Endothelial cell (in vitro differentiated cells): ENCODE measurements at places on chromosomes 16 and 17.

DNA sequence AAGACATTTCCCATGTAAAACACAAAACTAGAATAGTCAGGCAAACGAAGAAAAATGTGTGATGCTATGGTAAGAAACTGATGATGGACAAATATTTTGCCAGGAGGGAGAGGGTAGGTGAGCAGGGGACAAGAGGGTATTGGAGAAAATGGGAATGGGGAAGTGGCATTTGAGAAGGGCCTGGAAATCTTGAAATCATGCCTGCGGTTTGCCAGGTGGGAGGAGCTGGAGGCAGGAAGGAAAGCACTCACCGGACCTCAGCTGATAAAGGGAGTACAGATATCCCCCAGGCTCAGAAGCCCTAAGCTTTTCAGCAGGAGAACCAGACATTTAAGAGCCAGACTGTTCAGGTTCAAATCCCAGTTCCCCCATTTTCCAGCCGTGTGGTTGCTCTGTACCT, 103.6 kb downstream of the GSG1L start:
- DNase-seq = no peak

DNA sequence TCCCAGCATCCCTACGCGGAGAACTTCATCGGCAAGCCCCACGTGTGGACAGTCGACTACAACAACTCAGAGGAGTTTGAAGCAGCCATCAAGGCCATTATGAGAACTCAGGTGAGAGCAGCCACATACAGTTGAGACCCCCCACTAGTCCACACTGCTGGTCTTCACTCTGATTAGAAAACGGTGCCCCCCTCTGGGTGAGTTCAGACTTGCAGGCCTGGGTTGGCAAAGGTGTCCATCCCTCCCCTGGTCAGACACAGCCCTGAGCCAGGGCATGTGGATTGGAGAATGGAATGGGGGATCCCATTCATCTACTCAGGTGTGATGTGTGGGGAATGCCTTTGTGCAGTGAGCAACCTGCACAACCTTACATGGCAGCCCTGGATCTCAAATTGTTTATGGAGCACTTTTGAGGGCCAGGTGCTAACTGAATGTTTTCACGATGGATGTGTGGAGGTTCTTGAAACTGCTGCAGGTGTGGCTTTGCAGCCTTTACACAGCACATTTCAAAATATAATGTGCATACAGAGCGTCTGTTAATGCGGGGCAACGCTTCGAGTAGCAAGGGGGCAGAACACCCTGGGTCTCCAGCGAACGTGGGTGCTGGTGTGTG, 72.6 kb downstream of the MGAT5B start:
- peak; percentile 56 for DNase-seq

DNA sequence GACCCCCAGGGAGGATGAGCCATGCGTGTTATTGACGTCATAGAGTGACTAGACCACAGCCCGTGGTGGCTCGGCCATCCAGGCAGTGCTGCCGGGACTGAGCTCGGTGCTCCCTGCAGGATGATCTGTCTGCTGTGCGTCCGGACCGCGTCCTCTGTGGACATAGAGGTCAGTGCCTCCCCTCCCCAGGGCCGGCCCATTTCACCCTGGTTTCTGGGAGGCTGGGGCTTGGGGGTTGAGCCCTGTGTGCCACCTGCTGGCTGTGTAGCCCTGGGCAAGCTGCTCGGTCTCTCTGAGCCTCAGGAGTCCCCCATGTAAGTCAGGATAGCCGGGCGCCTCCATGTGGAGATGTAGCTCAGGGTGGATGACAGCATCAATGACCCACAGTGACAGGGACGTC, 8.3 kb downstream of the TSC2 start:
- DNase-seq = no peak

- no peak for DNase-seq
Measured at GRCh38 chr16:82761858-82762257, 135.1 kb downstream of the CDH13 start.

- no peak for DNase-seq
Measured at GRCh38 chr17:31522987-31523495, 131.6 kb downstream of the RAB11FIP4 start.

DNA sequence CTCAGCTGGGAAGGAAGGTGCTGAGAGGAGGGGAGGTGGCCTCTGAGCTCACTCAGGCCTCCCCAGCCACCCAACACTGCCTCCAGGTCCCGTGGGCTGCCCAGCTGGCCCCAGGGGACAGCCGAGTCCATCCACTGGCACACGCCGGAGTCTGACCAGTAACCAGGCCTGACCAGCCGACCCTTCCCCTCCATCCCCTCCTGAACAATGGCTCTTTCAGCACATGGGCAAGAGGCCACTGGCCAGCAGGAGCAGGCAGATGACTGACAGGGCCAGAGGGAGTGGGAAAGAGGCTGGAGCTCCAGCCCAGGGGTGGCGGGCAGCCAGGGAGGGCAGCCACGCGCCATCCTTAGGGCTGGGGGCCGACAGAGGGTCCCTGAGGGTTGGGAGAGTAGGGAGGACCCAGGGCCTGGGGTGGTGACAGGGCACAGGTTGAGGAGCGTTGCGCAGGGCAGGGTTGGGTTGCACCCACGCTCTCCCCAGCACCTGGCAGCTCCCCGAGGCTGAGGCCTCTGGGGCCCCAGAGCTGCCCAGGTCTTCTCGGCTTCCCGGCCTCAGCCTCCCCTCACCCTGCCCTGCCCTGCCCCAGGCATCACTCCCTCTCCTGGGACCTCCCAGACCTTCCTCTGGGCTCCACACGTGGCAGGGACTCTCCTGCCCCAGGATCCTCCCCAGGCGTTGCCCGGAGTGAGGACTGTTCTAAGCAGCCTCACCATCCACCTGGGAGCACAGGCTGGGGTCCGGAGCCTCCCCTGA, 20.2 kb upstream of the SLC38A10 start:
- no peak for DNase-seq

GRCh38 chr17:77819497-77819896, 139.0 kb upstream of the TNRC6C start:
- no peak for DNase-seq

DNA sequence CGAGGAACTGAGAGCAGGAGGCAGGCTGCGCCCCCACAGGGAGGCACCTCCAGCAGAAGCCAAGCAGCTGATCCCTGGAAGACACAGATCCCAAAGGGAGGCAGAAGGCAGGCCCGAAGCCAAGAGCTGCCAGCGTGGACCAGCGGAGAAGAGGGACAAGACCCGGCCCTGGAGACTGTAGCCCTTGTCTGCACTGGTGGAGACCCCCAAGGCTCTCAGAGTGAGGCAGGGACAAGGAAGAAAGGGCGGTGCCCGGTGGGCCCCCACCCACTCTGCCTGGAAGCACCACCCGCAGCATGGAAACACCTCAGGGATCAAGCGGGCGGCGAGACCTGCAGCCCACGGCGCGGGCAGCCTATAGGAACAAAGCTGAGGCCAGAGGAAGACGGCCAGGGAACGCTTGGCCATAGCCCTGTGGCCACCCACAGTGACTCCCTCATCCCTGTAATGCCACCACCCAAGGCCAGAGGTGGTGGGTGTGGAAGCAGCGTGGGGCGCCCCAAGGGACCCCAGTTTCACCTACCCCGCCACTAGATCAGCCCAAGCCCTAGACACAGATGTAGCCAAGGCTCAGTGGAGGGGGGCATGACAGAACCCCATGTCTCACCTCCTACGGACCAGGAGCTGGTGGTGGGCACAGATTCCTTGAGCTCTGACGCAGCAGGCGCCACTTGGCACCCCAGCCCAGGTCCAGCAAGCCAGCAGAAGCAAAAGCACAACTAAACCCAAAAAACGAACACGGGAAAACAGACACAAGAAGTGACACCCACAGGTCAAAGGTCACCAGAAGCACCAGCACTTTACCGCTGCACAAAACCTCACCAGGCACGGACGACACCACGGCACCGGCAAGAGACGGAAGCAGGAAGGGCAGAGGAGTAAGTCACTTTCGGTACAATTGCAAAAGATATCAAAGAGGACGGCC, 2.9 kb upstream of the SIRT7 start:
- DNase-seq = no peak

DNA sequence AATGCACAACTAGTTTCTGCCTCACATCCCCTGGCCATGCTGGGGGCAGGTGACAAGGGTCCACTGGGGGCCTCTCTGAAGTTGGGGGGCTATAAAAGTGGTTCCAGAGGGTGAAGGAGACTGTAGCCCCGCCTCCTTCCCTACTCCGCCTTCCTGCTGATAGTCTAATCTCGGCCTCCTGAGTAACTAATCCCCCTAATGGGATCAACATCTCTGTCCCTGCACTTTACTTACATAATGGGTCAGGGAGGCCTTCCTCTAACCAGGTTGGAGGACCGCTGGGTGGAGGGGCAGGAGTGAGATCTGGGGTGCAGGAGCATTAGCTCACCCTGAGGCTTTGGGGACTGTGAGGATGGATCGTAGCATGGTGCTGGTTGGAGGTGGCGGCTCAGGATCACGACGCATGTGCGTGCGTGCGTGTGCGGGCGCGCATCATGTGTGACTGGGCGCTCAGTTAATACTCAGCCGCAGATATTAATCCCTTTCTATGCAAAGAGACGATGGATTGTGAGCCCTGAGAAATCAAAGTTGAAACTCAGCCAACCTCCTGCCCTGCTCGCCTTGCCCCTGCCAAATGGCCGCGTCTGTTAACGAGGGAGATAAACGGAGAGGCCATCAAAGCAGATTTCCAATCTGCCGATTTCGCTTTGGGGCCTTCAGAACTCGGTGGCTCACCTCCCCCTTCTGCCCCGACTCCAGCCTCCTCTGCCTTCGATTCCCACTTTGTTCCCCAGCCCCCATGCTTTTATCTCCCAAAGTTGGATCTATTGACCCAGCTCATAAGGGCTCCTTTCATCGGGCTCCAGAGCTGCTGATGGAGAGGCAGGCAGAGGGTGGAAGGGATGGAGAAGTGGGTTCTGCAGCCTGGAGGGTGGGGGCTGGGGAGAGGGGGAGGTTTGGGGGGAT, 107.3 kb downstream of the SDK2 start:
- no peak for DNase-seq

- DNase-seq = no peak
Measured at GRCh38 chr17:44548376-44549230, 8.7 kb upstream of the FZD2 start.

- DNase-seq = no peak
Measured at GRCh38 chr17:64214950-64215349, 48.1 kb downstream of the TEX2 start.

DNA sequence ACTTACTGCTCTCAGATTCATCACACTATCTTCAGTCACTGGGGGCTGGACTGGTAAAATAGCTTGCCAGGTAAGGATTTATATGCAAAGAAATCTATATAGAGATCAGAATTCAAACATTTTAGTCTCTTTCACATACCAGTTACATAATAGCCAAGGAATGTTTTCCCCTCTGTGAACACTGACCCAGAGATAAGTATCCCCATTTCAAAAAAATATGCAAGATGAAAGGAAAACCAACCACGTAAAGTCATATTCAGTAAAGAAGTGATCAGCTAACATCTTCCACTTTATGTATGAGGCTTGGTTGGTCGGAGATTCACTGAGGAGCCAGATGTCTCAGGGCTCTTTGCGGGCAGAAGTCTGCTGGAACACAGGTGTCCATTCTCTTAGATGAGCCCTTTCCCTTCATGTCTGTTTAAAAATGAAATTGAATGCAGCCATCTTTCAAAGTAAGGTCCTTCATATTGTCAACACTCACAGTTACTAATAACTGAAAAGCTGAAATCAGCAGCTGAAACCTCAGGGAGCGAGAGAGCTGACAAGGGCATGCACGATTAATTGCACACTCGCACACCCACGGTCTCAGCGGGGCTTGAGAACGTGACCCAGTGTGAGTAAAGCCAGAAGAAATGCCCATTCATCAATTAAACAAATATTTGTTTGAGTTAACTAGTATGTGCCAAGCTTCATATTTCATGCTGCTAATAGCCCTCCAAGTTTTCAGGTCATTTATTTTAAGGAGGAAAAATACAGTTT, 161.2 kb downstream of the MRTFB start:
- DNase-seq = no peak

GRCh38 chr17:7922269-7922844, 6.3 kb upstream of the RNF227 start:
- DNase-seq = no peak

- DNase-seq = no peak
Measured at GRCh38 chr17:59812139-59812538, 80.6 kb downstream of the TUBD1 start.

DNA sequence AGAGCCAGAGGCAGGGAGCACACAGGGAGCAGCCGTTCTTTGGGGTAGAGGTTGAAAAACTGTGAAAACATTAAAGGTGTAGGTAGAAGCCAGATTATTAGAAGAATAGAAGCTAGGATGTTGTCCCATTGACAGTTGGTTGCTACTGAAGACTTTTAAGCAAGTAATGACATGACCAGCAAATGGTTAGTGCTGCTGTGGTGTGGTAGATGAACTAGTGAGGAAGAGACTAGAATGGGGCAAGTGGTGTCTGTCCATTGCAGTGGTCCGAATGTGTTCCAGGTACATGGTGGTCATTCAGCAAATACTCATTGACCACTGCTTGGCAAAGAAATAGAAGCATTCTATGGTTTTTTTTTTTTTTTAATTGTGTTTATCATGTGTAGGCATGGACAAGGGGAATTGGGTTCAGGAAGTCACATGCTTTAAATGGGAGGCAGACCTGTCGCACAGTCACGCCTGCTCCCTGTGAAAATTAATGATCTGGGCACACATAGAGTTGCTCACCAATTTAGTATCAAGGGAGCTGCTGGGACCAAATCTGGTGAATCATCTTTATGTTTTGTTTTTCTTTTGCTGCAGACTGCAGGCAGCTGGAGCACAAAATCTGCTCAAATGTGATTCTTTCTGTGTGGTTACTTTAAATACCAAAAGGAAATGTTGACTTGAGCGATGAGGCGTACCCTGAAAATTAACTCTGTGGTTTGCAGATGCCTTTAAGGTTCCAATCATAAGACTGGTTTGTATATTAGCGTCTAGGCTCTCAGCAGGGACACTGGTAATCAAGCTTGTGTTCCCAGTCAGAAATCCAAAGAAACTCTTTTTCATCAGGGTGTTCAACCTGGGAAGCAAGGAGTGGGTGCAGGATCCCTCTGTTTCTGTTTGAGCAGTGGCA, 30.7 kb downstream of the YPEL2 start:
- DNase-seq = no peak

- no peak for DNase-seq
Measured at GRCh38 chr17:45301674-45302073, 15.1 kb downstream of the MAP3K14 start.

GRCh38 chr17:80941171-80941570, 50.5 kb upstream of the CHMP6 start:
- DNase-seq = no peak

DNA sequence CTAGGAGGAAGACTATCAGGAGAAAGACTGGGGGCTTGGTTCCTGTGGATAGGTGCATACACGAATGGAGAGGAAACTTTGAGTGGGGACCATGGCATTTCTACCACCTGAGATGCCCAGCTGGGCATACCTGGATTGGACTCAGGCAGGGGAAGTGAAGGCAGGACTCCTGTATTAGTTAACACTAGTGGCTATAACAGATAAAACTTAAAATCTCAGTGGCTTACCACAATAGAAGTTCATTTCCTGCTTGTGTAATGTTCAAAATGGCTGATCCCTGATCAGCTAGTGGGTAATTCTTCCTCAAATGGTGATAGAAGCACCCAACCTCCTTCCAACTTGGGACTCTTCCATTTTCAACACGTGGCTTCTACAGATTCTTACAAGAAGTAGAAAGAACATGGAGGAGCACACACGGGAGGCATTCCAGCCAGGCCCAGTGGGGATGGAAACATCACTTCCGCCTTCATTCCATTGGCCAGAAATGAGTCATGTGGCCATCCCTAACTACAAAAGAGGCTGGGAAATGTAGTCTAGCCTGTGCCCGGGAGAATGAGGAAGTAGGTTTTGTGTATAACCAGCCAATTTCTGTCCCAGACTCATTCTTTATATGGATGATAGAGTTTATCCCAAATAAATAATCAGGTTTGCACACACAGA, 112.1 kb downstream of the UTP18 start:
- DNase-seq = peak; percentile 19

GRCh38 chr16:2584729-2585650, 47.2 kb downstream of the PDPK1 start:
- no peak for DNase-seq

- DNase-seq = no peak
Measured at GRCh38 chr17:34503528-34504195, 75.7 kb upstream of the TMEM132E start.
